Effector memory CD4-positive, alpha-beta T cell (primary cell): ENCODE measurements at places on chromosomes 7 and 10.

GRCh38 chr10:15571575-15571974 is 148.1 kb downstream of the ITGA8 start:
- DNase-seq, result no peak

DNA sequence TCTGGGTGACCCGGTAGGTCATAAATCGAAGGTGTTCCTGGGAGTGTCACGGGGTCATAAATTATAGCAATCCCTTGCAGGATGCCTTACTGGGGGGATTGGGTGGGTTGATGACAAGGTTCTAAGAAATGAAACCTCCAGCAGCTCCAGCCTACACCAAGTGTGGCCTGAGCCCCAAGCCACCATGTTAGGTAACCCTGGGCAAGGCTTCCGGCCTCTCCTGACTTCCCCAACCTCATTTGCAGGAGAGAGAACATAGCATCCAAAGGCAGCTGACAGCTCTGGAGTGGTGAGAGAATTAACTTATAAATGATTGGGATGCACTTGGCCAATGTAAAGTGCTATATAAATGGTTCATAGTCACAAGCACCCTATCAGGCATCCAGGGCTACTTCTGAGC is 52.8 kb upstream of the TMEM273 start:
- no peak for DNase-seq

DNA sequence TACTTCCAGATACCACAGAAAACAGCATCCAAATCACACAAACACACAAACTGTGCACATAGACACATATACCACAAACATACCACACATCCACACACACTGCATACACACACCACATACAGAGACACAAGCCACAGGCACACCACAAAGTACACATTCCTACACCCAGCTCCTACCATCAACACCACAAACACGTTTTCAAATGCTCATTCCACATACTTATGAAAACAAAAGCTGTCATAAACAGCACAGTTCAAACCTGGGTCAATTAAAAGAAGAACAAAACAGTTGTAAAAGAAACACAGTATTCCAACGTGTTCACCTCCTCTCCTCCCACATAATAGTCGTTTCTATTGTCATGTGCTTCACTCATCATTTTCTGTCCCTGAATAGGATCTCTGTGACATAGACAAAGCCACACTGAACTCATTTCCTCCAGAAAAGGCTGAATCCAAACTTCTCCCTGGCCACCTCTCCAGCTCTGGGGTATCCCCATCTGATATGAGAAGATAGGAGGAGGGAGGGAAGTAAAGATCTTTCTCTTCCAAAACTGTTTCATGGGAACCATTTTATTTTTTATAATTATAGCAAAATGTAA is 89.2 kb downstream of the CXCL12 start:
- DNase-seq, result no peak

GRCh38 chr7:155965010-155965409 is 152.7 kb upstream of the SHH start:
- DNase-seq, result no peak

DNA sequence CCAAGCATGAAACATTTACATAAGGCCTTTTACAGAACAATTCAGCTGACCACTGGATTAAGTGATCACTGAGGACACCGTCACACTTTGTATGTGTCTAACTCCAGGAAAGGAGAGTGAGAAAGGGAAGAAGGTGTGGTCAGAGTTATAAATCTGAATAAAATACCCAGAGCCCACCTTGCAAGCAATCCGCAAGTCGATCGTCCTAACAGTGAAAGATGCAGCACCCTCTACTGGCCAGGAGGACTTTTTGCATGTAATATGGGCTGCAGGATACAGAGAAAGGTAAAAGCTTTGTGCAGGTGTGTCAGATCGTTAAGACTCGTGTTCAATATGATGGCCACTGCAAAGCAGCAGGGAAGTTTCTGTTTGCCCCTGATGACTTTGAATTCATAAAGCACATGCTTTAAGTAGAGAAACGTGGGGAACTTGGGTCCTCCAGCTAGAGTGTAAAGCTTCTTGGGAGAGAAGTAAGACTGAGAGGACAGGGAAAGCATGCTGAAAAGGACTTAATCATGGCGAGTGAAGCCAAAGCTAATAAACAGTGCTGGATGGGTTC is 68.5 kb upstream of the BMPER start:
- DNase-seq, result no peak

- no peak for DNase-seq
These were observed 495.0 kb upstream of the MGMT start for GRCh38 chr10:128972036-128972405.

GRCh38 chr7:42192851-42193461 is 44.1 kb downstream of the GLI3 start:
- no peak for DNase-seq

DNA sequence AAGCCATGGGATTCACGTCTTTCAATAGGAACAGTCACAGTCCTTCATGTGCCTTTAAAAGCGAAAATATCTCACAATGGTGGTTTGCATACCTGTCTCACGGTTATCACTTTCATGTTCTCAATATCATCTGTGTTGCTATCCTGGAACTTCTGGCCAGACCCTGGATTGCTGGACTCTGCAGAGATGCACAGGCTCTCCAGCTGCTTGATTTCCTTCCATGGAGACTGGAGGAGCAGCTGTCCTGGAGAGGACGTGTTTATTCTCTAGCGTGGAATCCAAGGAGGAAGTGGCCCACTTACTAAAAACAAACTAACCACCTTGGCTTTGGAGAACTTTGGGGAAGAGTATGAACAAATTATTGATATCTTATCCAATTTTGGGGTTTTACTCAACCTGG is 16.5 kb downstream of the BTBD16 start:
- no peak for DNase-seq

GRCh38 chr7:113694149-113694548 is 224.7 kb downstream of the PPP1R3A start:
- DNase-seq, result no peak

- no peak for DNase-seq
These were observed 1.8 kb downstream of the PFKP start for GRCh38 chr10:3068968-3069737.

DNA sequence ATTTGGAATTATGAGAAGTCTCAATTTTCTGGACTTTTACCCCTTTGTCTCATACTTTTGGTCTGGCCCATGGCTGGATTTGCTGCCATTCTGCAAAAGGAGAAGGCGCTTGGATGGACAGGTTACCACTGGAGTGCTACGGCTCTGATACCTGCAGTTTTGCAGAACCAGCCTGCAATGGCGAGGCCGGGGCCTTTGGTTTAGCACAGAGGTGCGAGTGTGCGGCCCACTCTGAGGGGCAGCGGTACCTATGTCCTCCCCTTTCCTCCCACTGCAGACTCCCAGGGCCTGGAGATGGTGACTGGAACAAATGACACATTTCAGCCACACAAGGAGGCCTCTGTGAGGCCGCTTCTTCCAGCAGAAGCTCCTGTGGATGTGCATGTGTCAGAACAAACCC is 11.9 kb downstream of the ZNF777 start:
- no peak for DNase-seq

DNA sequence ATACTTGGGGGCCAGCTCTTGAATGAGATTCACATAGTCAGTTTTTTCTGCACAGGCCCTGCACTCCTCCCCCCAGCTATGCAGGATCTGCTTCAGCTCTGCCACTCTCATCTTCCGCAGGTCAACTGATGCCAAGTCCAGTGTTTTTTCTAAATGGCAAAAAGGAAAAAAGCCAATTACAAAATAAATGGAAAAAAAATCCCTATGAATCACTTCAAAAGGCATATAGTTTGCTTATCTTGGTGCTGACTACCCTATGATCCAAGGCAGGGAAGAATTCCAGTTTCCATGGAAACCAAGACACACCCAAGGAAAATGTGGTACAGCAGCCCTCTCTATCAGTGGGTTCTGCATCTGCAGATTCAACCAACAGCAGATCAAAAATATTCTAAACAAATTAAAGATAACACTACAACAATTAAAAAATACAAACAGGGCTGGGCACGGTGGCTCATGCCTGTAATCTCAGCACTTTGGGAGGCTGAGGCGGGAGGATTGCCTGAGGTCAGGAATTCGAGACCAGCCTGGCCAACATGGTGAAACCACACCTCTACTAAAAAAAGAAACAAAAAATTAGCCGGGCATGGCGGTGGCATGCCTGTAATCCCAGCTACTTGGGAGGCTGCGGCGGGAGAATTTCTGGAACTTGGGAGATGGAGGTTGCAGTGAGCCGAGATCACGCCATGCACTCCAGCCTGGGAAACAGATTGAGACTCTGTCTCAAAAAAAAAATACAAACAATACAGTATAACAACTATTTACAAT is 17.6 kb downstream of the CDNF start:
- no peak for DNase-seq

- DNase-seq, result no peak
These were observed 132.8 kb downstream of the CACNB2 start for GRCh38 chr10:18273039-18273438.

- no peak for DNase-seq
These were observed 82.2 kb downstream of the CDH23 start for GRCh38 chr10:71478813-71479365.

DNA sequence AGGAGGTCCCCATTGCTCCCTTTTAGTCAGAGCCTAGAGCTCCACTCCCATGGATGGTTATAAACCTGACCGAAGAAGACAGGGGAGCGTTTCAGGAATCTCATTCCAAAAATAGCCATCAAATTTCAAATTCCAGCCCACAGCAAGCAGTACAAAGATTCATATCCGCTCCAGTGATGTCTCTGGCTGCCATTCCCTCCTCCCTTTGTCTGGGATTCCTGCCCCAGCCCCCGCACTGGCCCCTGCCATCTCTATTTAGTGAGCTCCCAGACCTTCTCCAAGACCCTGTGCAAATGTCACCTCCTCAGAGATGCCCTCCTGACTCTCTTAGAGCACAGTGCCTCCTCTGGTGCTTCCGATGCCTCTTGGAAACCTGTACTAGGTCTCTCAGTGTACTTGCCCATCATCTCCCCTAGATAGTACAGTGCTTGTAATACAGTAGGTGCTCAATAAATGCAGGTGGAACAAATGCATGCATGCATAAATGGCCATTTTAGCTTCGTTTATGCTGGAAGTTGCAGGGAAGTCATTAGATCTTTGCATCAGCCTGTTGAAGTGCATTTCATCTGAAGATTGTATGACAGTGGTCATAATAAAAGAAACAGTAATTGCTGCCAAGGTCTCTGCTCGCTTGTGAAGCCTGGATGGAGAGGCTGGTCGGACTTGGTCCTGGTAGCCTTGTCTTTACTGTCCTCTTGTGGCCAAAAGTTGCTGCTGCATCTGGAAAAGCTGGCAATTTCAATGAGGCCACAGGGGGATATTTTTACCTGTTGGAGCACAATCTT is 32.0 kb upstream of the HABP2 start:
- DNase-seq, result no peak
